Stimulated activated naive CD4-positive, alpha-beta T cell treated with Interleukin-2 at 50 U/mL for 16 hours (primary cell): ENCODE measurements at places on chromosomes 11 and 22.

DNA sequence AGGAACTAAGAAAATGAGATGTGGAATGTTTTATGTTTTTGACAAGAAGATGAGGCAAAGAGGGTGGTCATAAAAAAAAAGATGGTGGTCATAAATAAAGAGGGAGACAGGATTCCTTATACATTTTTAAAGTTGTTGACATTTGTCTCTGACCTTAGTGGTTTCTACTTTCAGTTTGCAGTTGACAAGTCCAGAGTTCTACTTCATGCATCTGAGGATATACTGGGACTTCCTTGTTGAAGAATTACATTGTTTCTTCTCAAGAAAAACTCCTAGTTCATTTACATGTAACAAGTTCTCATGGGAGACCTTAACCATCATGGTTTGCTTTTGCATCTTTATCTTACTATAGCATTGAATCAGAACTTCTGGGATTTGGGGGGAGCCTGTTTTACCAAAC, 1.2 kb downstream of the OR6X1 start:
- DNase-seq: no peak

- DNase-seq: no peak
Observed at GRCh38 chr11:123354371-123354975, 75.6 kb upstream of the GRAMD1B start.

GRCh38 chr11:3959015-3959902, 103.8 kb downstream of the STIM1 start:
- DNase-seq: no peak

- DNase-seq: no peak
Observed at GRCh38 chr11:32852207-32852606, 22.5 kb downstream of the PRRG4 start.

GRCh38 chr11:122232985-122233384, 117.0 kb upstream of the BLID start:
- no peak for DNase-seq

DNA sequence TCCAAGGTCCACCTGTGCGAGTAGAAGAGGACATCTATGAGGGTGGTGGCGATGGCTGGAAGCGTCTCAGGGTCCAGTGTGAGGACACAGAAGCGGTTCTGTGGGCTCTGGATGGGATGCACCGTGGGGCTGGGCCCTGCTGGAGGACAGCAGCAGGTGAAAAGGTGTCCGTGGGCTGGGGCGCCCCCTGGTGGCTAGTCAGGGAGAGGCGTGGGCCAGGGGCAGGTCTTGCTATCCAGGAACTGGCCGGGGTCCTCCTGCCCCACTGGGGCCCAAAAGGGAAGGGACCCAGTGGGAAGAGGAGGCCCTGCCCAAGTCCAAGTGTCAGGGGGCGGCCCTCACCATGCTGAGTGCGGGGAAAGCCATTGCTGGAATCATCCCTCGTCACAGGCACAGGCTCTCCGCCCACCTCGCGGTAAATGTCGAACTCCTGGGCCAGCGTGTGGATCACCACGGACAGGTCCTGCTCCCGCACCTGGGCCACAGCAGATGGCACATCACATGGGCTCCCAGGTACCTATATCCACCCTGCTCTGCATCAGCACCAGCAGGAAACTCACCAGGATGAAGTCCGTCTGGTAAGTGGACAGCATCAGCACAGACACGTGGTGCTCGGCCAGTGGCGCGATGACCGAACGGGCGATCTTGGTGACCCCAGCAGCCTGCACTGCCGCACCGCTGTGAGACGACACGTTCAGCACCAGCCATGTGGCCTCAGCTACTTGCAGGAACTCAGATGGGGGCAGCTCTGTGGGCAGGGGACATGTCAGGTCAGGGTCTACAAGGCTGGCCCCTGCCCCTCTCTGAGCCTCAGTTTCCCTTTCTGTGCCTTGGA, 2.3 kb downstream of the CASTOR1 start:
- DNase-seq: peak; percentile 81

GRCh38 chr11:131734871-131735270, 364.5 kb downstream of the NTM start:
- DNase-seq: no peak

- peak; percentile 86 for DNase-seq
Observed at GRCh38 chr11:67613960-67614715, 7.4 kb downstream of the NDUFV1 start.

- no peak for DNase-seq
Observed at GRCh38 chr11:62309991-62310390, 11.1 kb upstream of the SCGB1D4 start.

- no peak for DNase-seq
Observed at GRCh38 chr22:49290711-49291110, 537.0 kb downstream of the BRD1 start.

- DNase-seq: no peak
Observed at GRCh38 chr11:11975201-11976092, 33.0 kb downstream of the DKK3 start.

DNA sequence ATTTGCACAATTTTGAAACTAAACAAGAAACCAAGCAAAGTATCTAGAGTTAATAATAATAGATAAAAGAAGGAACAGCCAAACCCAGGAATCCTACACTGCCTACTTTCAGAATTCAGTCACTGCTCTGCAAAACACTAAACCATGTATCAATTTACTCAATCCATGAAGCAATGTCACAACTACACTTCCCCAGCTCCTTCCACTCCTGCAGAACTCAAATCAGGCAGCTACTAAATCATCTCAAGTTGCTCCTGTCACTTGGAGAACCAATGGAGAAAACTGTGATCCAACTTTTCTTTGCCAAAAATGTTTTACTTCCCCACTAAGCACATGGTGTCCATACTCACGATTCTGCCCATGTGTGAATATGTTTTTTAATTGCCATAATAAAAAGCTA, 24.9 kb upstream of the C11orf58 start:
- no peak for DNase-seq

GRCh38 chr22:19806213-19807160, 45.9 kb downstream of the TBX1 start:
- DNase-seq: no peak
